ENCODE measurements at places on chromosomes 11 and 22.

- peak; percentile 10 for DNase-seq
Observed at GRCh38 chr11:104609311-104610085, 288.8 kb downstream of the CASP12 start.

GRCh38 chr22:29737251-29738117, 17.7 kb downstream of the CABP7 start:
- DNase-seq, result no peak

DNA sequence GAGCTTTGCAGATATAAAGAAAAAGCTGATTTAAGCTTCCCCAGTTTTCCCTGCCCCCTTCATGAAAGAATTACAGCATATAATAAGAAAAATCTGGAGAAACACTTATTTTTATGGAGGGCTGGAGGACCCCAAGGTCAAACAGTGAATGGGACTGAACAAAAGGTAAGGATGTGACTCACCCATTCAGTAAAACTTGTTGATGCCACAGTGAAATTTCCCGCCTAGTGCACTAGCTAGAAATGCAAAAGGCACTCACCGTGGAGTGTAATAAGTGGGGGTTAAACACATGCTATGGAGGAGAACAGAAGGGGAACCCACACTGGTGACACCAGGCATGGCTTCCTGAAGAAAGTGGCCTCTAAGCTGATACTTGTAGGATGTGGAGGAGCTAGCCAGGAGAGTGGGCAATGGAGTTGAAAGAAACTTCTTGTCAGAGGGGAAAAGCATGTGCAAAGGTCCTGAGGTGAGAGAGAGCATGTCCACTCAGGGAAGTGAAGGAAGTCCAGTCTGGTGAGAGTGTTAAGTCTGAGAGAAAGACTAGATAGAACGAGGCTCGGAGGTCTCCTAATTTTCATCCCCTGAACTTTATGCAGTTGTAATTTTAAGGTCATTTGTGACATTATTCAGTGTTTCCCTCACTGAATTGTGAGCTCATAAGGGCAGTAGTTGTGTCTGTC, 77.1 kb downstream of the MIAT start:
- DNase-seq, result no peak

- DNase-seq, result no peak
Observed at GRCh38 chr11:17405232-17406005, 17.0 kb upstream of the KCNJ11 start.

GRCh38 chr22:44682556-44683168, 19.3 kb upstream of the PRR5 start:
- no peak for DNase-seq

- DNase-seq, result no peak
Observed at GRCh38 chr11:130278745-130279144, 36.0 kb downstream of the ZBTB44 start.

DNA sequence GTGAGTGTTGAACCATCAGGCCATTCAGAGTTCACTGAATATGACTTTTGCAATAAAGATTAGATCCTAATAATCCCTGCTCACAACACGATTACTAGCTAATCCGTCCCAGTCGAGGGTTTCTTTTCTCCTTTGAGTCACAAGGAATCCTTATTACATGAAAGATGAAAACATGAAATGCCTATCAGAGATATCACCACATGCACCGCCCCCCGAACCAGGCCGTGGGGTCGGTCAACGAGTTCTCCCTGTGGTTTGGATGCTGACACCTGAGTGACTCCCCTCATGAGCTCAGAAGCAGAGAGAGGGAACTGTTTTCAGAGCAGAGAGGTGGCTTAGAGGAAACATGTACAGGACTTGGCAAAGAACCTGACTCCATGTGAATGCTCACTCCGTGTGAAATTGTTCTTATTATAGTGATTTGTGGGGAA, 263.3 kb downstream of the ETS1 start:
- peak; percentile 54 for DNase-seq

GRCh38 chr11:129695571-129696308, 119.9 kb upstream of the TMEM45B start:
- peak; percentile 79 for DNase-seq

- DNase-seq, result peak; percentile 50
Observed at GRCh38 chr22:39253435-39254070, 8.8 kb upstream of the PDGFB start.
